Transverse colon (tissue), 4 donors: ENCODE measurements at places on chromosomes 1 and 21. TPM values are rescaled to one million over a fixed set of nuclear protein-coding genes. Genes with fewer than 3 reads are reported as not detected.

DNA sequence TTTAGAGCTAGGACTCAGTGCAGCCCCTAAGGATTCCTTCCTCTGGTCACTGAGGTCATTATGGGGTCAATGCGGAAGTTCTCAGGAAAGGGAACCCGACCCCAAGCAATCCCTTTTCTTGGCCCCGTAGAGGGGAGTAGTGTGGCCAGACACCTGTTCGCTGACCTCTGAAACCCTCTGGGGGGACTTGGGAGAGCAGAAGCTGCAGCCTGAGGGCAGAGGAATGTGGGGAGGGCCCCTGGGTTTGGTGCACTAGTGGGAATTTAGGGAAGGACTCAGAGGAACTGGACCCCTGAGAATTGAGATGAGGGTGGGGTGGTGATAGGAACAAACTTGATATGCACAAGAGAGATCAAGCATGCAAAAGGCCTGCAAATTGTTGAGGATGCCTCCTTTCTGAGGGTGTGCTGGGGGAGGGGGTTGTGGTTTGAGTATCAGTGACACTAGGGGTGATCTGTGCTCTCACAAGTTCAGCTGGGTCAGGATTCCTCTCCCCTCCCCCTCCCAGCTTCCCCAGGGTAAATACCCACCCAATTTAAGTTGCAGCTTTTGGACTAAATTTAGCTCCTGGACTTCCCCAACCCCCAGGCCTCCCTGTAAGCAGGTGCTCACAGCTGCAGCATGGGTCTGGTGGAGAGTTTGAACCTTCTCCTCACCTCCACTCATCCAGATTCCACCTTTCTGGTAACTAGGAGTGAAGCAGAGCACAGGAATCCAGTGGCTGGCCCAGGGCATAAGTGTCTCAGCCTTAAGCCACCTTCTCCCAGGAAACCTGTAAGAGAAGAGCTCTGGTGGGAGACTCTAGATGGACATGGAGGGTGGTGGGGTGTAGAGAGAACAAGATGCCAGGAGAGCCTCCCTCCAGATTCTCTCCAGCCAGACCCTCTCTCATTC, 13.5 kb downstream of the ADAMTSL4 start:
- H3K27me3 ChIP-seq = no peaks in the 10 kb centered on the region
- peak; percentile 84 for DNase-seq
- H3K4me3 ChIP-seq = peak overlapping the region; percentile 36
- H3K27ac ChIP-seq = peak overlapping the region; percentile 99

GRCh38 chr1:92398519-92398918, 88.2 kb downstream of the GFI1 start:
- H3K36me3 ChIP-seq = no peaks in the 10 kb centered on the region
- H3K4me3 ChIP-seq = no peak overlapping the region
- H3K27ac ChIP-seq = no peak overlapping the region

DNA sequence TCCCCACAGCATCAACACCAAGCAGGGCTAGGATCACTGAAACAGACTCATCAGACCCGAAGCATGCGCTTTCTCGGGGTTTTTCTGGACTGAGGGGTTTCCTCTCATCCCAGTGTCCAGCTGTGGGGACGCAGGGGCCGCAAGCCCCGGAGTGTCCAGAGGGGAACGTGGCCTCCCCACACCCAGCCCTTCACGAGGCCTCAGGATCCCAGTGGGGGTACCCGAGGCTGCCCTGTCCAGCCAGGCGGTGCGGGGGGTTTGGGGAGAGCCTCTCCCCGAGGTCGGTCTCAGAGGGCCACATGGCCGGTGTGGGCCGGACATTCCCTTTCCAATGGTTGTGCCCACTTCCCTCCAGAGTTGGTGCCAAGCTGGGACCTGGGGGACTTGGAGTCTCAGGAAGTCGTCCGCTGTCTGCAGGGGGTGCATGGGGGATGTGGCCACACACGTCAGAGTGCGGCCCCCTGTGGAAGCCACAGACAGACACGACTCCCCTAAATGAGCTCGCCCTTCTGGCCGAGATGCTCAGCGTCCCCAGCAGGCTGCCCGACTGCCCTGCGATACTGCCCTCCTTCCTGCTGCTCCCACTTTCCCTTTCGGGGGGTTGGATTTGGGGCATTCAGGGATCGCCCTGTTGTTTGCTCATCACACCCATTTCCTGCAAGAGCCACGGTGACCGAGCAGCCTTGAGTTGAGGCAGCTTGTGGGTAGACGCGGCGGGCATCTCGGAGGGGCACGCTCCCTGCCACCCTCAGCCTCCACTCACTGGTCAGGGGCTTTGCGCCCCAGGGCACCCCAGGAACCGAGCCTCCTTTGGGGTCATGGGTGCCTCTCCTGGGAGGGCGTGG, 4.1 kb downstream of the COL6A1 start:
- DNase-seq = peak; percentile 7
- peaks cover 12% of the 10 kb centered on the region for H3K4me1 ChIP-seq
- H3K27me3 ChIP-seq = peaks cover 17% of the 10 kb centered on the region
- H3K27ac ChIP-seq = peak overlapping the region; percentile 90
- no peaks in the 10 kb centered on the region for H3K36me3 ChIP-seq

- H3K27ac ChIP-seq = no peak overlapping the region
- no peaks in the 10 kb centered on the region for H3K27me3 ChIP-seq
- no peak overlapping the region for H3K4me3 ChIP-seq
- H3K4me1 ChIP-seq = no peaks in the 10 kb centered on the region
- H3K36me3 ChIP-seq = no peaks in the 10 kb centered on the region
- no peak for DNase-seq
These were observed 65.5 kb downstream of the PRKAA2 start for GRCh38 chr1:56710646-56711045.

DNA sequence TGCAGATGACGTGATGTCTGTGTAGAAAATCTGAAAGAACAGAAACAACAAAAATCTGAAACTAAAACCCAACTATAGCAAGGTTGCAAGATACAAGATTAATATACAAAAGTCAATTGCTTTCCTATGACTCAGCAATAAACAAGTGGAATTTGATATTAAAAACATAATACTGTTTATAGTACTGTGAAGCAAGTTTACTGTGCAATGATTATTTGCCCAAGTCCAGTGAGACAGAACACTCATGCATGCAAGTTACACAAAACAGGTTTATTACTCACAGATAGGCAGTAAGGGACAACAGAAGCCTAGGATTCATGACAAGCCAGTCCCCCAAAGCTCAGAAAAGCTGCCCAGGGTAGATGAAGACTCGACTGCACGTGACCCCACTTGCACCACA, 62.4 kb upstream of the RAB4A start:
- H3K36me3 ChIP-seq = no peaks in the 10 kb centered on the region
- no peak overlapping the region for H3K27ac ChIP-seq
- no peak for DNase-seq
- H3K4me1 ChIP-seq = no peaks in the 10 kb centered on the region

Gene SAMSN1
- 9.5 TPM for total RNA-seq

DNA sequence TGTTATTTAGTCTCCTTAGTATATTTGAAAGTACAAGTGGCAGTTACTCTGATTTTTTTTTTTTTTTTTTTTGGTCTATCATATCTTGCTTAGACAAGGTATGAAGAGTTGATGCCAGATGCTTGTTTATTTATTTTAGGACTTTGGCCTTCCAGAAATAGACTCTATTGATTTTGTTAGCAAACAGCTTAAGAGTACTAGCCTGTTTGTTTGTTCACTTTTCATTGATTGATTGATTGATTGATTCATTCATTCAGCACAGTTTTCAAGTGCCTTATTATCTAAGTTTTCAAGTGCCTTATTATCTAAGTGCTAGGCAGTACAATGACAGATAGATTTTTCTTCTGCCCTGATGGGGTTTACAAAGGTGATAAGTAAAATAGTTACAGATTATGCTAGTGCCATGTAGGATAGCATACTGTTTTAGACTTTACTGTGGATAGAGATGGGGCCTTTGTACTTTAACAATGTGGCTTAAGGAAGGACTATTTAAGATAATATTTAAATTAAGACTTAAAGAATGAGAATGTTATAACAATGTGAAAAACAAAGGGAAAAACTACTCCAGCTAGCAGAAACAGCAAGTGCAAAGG, 50.5 kb downstream of the MTF2 start:
- H3K27me3 ChIP-seq = no peaks in the 10 kb centered on the region
- no peak overlapping the region for H3K27ac ChIP-seq
- H3K4me3 ChIP-seq = no peak overlapping the region
- no peaks in the 10 kb centered on the region for H3K36me3 ChIP-seq
- DNase-seq = no peak

Gene ZNF691
- total RNA-seq = 1.00 TPM

Gene TMEM61
- total RNA-seq = 9.2 TPM

Gene CLDN17
- total RNA-seq = 3.0 TPM

- H3K27me3 ChIP-seq = no peaks in the 10 kb centered on the region
- DNase-seq = no peak
- H3K4me3 ChIP-seq = no peak overlapping the region
- no peaks in the 10 kb centered on the region for H3K4me1 ChIP-seq
These were observed 24.0 kb downstream of the PTPRC start for GRCh38 chr1:198662821-198663220.

DNA sequence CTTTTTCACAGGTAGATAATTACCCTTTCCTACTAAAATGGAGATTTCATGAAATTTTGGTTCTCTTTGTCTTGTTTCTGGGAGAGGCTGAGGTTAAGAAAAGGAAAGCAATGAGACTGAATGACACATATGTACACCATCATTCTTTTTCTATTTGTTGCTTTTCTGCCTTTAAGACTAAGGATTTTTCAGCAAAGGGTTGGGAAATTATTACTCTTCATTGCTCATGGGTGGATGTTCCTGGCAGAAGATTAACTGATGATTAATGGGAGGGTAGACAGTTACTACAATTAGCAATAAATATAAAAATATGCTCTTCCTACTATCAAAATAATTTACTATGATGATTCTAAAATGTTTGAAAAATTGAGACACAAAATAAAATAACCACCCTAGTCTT, 316.5 kb upstream of the USP24 start:
- H3K27ac ChIP-seq = no peak overlapping the region
- H3K36me3 ChIP-seq = no peaks in the 10 kb centered on the region
- no peak for DNase-seq
- no peak overlapping the region for H3K4me3 ChIP-seq

DNA sequence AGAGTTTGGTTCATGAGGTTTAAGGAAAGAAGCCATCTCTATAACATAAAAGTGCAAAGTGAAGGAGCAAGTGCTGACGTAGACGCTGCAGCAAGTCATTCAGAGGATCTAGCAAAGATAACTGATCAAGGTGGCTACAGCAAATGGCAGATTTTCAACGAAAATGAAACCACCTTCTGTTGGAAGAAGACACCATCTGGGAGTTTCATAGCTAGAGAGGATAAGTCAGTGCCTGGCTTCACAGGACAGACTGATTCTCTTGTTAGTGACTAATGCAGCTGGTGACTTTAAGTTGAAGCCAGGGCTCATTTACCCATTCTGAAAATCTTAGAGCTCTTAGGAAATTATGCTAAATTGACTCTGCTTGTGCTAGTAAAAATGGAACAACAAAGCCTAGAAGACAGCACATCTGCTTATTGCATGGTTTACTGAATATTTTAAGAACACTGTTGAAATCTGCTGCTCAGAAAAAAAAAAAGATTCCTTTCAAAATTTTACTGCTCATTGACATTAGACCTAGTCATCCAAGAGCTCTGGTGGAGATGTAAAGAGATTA, 10.5 kb downstream of the MAEL start:
- DNase-seq = no peak
- peaks cover 4% of the 10 kb centered on the region for H3K27me3 ChIP-seq
- H3K4me3 ChIP-seq = no peak overlapping the region
- no peaks in the 10 kb centered on the region for H3K4me1 ChIP-seq

GRCh38 chr1:24957016-24957807, 27.1 kb upstream of the RUNX3 start:
- H3K27ac ChIP-seq = no peak overlapping the region
- DNase-seq = no peak
- H3K4me1 ChIP-seq = no peaks in the 10 kb centered on the region

DNA sequence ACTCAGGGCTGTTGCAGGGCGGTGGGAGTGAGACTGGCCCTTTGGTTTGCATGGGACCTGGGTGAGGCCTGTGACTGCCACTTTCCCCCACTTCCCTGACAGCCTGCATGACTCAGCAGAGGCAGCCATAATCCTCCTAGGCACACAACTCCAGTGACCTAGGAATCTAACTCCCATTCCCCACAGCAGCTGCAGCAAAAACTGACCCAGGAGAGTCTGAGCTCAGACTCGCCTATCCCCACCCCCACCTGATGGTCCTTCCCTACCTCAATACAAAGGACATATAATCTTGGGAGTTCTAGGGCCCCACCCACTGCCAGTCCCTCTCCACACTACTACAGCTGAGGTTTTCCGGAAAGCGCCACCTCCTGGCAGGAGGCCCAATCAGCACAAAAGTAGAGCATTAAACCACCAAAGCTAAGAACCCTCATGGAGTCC, 26.7 kb downstream of the NDC1 start:
- no peak for DNase-seq
- no peak overlapping the region for H3K27ac ChIP-seq
- H3K36me3 ChIP-seq = peaks cover 4% of the 10 kb centered on the region
- no peaks in the 10 kb centered on the region for H3K4me1 ChIP-seq
- no peak overlapping the region for H3K4me3 ChIP-seq

DNA sequence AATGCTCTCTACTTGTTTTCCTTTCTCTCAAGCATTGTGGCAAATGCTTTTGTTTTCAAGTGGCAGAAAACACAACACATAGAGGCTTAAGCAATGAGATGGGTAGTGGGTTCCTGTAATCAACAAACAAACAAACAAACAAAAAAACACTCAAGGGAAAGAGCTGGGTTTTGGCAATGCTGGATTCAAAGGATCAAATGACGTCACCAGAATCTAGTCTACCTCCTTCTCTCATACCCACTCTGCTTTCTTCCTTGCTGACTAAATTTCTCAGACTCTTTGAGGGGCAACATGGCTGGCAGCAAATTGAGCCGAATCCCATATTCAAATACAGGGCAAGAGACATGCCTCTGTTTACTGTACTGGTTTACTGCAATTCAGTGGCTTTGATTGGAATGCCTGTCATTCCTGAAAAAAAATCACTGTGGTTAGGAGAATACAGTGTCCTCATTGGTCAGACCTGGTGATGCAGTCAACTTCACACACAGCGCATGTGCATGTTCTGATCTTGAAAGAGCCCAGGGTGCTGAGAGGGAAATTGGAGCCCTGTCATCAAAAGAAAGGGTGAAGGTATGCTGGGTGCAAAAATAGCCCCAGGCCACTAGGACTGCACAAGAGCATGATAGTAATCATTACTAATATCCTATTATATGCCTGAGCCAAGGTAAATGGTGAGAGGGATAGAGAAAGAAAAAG, 356.2 kb downstream of the KCTD3 start:
- H3K36me3 ChIP-seq = no peaks in the 10 kb centered on the region
- no peak overlapping the region for H3K4me3 ChIP-seq
- H3K4me1 ChIP-seq = no peaks in the 10 kb centered on the region
- DNase-seq = no peak
- no peaks in the 10 kb centered on the region for H3K27me3 ChIP-seq

GRCh38 chr1:164780863-164781262, 221.9 kb downstream of the PBX1 start:
- peaks cover 19% of the 10 kb centered on the region for H3K4me1 ChIP-seq
- DNase-seq = no peak
- no peaks in the 10 kb centered on the region for H3K36me3 ChIP-seq
- peak overlapping the region; percentile 61 for H3K27ac ChIP-seq
- no peaks in the 10 kb centered on the region for H3K27me3 ChIP-seq
